ENCODE measurements at places on chromosomes 3 and 15.

- DNase-seq: no peak
These were observed 178.8 kb upstream of the STAC start for GRCh38 chr3:36201546-36201945.

GRCh38 chr3:48222616-48223513, at the start of gene CAMP:
CAMP (plus strand) TSS chr3:48223495; CDS start chr3:48223512, 17 bp downstream.
- no peak for DNase-seq

DNA sequence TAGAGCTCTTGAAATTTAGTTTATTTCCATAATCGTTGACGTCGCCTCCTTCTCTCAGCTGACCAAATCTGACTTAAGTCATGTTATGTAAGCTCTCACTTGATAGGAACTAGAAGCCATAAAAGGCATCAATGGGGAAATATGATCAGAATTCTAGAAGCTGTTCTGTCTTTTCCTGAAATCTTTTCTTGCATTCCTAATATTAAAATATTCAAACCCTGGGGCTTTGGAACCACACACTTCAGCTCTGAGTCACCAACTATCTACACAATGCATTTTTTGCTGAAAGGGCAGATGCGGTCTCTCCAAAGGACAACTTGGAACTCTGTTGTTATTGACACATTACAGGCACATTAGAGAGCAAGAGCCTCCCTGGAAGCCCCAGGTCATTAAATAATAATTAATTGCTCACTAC, 91.3 kb downstream of the LARS2 start:
- DNase-seq: no peak

DNA sequence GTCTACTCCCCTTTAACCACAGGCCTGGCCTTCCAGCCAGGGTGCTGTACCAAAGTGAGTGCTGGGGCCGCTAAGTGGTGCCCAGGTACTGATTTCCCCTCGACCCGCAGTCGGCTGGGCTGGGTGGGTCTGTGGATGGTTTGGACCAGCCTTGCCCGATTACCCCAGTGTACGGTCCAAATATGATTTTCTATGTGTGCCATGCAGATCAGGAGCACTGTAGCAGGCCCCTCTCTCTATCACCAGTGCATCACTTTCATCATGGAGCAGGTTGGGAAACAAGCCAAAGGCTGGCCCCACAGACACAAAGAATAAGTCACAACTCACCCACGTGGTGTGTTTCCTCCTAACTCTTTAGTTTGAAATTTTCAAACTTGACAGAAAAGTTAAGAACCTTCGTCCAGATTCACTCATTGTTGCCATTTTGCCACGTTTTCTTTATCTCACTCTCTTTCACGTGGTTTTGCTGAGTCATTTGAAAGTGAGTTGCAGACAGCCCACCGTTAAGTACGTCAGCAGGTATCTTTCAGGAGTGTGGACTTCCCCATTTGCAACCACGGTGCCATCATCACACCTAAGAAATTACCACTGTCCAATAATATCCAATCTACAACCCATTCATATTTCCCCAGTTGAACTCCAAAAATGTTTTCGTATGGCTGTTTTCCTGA, 37.0 kb downstream of the ZNF710 start:
- DNase-seq: peak; percentile 69

DNA sequence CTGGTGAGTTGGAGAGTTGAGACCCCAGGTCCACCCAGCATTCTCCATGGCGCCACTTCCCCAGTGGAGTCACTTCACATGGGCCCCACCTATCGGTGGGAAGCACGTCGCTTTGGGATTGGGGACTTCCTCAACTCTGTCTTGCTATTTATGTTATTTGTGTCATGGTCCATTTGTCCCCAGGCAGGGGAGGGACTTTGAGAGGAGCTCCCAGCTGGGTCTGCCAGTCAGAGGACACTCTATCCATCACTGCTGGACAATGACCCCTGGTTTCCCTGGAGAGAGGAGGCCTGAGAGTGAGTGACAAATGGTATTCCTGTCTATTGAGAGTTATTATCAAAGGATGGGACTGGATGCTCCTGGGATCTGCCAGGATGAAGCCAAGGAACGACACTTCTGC, 127.6 kb downstream of the RAB11A start:
- DNase-seq: no peak

DNA sequence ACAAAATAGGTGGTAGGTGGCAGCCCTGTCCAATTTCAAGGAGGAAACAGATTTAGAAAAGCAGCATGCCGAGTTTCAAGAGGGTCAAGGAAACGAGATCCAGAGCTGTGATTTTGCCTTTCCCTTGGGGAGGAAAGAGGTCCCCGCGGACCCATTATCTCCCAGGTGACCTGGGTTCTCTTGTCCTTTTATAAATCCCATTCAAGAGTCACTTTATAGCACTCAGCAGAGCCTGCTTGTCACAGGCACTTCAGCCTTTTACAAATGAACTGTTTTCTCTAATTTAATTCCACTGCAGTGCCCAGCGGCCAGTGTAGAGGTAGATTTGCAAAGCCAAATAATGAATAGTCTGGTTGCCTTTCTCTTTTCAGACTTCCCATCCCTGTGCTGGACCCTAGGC, 99.9 kb downstream of the CD47 start:
- no peak for DNase-seq

- DNase-seq: no peak
These were observed 26.3 kb upstream of the MITF start for GRCh38 chr3:69712933-69713332.

GRCh38 chr15:73794443-73795133, 41.4 kb upstream of the INSYN1 start:
- no peak for DNase-seq

- no peak for DNase-seq
These were observed 167.1 kb downstream of the P3H2 start for GRCh38 chr3:189953551-189953950.

GRCh38 chr3:195107593-195107992, 163.4 kb downstream of the XXYLT1 start:
- DNase-seq: no peak

GRCh38 chr15:50425219-50425618, 1.0 kb downstream of the USP8 start:
- DNase-seq: no peak

GRCh38 chr3:114464548-114464947, 170.7 kb downstream of the TIGIT start:
- DNase-seq: no peak

DNA sequence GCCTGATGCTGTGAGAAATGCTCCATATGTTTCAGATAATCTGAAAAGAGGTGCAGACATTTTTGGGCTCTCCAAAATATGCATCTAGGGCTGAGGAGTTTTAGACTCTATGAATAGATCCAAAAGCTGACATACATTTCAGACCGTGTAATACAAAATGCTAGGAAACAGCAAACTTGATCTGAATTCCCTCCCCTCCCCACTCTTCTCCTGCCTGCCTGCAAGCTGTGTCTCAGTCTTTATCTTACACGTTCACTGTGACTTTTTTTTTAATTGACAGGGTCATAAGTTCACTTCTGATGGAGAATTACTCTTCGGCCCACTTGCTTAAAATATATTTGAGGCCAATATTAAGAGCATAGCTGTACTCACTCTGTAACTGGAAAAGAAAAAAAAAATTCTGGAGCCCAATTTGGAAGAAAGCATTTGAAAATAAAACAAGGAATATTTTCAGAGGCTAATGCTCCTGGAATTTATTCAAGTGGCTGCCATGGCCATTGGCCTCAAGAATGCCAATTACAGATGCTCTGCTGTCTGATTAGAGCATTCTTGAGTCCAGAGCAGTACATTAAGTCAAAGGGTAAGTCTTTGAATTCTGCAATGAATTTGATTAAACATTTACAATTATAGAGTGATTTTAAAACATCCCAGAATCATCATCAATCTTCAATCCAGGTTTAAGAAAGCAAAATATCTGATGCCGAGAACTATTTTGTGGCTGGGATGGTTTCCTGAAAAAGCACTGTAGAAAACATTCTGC, 146.2 kb upstream of the SEMA6D start:
- no peak for DNase-seq

- peak; percentile 53 for DNase-seq
These were observed 2.3 kb downstream of the B3GNT5 start for GRCh38 chr3:183255348-183255730.

DNA sequence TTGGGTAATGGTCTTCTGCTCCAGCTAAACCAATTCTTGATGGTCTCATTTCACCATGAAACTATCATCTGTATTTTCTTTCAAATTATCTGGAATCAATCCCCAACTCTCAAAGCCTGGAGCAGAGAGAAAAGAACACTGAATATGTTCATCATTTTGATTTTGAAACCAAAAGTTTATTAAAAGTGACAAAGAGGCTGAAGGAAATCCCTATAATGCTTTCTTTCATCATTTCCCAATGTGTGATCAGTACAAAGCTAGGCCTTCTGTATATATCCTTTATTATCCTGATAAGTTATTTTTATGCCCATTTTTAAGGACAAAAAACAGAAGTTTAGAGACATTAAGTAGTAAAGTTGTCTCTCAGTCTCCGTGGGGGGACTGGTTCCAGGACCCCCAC, 50.1 kb upstream of the MBNL1 start:
- no peak for DNase-seq

GRCh38 chr3:141294848-141295247, 63.2 kb downstream of the PXYLP1 start:
- DNase-seq: no peak

DNA sequence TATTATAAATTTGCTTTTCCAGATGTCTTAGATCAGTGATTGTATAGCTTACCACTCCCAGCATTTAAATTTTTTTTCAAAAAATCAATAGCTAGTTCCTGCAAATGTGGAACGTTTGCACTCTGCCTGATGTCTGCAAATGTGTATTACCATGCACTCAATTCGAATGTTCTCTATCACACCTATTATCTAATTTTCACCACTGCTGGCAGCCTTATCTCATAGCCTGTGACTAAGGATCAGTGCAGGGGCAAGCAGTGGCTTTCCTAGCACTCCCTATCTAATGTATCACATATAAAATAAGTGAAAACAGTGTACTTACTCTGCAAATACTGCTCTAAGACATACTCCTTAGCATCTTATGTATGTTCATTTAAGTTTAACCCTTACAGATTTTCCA, 196.3 kb upstream of the PLSCR5 start:
- DNase-seq: no peak

- DNase-seq: peak; percentile 10
These were observed 46.0 kb downstream of the ITGA11 start for GRCh38 chr15:68385671-68386586.

DNA sequence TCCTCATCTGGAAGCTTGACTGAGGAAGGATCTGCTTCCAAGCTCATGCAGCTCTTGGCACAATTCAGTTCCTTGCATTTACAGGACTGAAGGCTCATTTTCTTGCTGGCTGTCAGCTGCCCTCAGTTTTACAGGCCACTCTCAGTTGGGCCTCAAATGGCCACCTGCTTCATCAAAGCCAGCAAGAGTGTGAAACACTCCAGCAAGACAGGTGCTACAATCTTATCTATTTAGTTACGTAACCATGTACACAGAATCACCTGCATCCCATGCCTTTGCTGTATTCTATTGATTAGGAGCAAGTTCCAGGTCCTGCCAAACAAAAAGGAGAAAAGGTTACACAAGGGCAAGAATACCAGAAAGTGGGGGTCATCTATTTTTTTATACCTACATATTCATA, 40.8 kb downstream of the RHCG start:
- no peak for DNase-seq

- no peak for DNase-seq
These were observed 234.8 kb downstream of the NR2F2 start for GRCh38 chr15:96565266-96565665.

- DNase-seq: no peak
These were observed 243.7 kb downstream of the CHST2 start for GRCh38 chr3:143363276-143363675.

DNA sequence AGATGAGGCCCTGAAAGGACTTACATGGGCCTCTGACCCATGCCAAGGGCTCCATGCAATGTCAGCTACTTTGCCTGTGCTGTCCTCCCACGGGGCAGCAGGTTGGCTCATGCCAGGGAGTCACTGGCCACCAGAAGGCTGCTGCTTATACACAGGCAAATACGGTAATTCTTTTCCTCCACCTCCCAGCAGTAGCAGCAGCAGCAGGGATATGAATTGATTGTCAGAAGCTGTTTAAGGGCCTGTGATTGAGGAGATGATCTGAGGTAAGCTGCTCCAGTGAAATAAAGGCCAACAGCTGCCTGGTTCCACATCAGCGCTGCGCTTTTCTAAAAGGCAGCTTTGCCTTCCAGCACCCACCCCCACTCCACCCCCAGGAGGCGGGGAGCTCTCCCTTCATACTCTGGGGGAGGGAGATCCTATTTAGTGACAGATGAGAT, 250.5 kb downstream of the SHQ1 start:
- DNase-seq: no peak

DNA sequence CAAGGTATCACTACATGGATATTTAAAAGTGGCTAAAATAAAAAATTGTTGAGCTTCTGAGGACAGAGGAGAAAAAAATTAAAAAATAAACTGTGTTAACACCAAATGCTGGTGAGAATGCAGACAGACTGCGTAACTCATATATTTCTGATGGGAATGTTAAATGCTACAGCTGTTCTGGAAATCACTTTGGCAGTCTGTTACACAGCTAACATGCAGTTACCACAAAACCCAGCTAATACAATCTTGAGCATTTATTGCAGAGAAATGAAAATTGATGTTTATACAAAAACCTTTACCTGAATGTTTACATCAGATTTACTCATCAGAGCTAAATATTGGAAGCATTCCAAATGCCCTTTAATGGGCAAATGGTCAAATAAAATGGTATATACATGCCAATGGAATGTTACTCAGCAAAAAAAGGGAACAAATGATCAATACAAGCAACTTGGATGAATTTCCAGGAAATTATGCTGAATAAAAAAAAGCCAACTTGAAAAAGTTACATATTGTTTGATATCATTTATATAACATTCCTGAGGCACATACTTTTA, 24.6 kb downstream of the MNS1 start:
- DNase-seq: no peak

GRCh38 chr15:93683651-93684050, 547.7 kb upstream of the MCTP2 start:
- DNase-seq: no peak

DNA sequence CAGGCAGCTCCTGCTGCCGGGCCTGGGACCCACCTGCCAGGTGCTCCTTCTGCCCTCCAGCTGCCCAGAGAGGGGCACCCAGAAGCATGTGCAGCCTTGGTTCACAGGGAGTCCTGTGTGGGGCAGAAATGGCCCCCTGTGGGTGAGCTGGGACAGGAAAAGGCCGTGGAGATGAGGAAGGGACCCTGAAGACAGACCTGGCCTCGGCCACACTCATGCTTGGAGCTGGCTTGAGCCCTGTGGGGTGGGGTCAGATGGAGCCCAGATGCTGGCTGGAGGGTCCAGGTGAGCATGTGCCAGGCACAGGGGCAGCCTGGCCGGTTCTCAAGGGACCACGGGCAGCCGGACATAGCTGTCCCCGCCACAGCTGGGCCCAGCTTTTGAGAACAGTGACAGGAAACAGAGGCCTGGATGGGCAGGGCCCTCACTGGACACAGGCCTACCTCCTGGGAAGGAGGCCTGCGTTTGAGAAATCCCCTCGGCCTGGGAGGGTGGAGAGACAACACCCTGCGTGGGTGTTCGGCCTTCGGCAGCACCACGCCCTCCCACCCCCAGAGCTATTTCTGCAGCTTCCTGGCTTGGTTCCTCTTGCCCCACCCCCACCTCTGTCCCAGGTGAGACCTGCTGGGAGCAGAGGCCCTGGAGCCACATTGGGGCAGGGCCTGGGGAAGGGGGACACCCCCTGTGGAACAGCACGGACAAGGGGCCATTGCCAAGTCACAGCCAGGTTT, 132.6 kb upstream of the MEF2A start:
- no peak for DNase-seq
